ENCODE measurements at places on chromosomes 7 and 10.

DNA sequence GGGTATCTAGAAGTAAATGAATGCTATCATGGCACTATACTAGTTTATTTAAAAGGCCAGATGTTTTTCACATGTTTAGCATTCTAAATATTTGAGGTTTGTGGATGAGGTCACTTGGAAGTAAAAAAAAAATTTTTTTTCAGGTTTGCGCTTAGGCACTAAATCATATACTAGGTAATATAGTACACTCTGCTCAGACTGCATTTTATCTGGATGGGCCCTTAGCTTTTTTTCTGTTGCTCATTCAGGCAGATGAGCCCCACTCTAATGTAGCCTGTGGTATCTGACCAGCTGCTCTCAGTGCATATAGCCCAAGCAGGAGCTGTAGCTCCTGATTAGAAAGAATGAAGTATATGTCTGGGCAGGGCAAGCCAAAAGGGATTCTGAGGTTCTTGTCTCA lies 210.1 kb downstream of the AUTS2 start:
- DNase-seq: no peak

DNA sequence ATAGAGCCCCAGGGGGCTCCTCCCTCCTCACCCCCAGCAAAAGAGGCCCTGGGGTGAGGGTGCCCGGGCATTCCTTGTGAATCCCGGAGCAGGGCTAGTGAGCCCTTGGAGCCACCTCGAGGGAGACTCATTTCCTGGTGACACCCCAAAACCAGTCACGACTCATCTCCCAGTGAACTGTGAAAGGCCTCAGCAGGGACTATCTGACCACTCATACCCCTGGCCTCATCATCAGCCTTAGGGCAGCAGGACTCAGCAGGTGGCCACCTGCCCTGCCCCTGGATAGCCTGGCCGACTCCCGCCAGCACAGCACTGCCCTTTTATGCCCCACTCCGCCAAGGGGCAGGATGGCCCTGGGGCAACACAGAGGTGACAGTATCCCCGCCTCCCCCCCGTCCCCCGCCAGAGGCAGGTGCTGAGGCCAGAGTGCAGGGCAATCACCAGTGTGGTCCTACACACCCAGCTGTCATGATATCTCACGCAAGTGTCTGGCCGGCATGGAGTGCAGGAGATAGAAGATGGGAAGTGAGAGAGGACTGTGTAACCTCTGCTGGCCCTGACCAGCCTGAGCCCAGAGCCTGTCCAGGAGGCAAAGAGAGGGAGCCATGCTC lies 3.2 kb downstream of the SNCG start:
- DNase-seq: no peak

DNA sequence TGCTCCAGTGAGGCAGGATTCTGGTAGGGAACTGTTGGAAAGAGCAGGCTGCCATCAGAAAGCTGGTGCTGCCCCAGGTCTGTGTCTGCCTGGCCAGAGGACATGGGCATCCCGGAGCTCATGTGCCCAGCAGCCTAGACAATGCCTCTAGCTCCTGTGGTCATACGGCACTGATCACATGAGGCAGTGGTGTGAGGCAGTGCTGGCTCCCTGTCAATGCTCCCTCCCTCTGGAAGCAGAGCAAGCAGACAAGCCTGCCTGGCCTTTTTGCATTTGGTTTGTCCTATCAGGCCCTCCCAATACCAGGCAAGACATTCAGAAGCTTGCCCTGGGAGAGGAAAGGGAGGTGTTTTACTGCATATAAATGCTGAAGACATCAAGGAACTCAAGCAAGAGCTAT lies 19.5 kb upstream of the MMP21 start:
- DNase-seq: no peak

DNA sequence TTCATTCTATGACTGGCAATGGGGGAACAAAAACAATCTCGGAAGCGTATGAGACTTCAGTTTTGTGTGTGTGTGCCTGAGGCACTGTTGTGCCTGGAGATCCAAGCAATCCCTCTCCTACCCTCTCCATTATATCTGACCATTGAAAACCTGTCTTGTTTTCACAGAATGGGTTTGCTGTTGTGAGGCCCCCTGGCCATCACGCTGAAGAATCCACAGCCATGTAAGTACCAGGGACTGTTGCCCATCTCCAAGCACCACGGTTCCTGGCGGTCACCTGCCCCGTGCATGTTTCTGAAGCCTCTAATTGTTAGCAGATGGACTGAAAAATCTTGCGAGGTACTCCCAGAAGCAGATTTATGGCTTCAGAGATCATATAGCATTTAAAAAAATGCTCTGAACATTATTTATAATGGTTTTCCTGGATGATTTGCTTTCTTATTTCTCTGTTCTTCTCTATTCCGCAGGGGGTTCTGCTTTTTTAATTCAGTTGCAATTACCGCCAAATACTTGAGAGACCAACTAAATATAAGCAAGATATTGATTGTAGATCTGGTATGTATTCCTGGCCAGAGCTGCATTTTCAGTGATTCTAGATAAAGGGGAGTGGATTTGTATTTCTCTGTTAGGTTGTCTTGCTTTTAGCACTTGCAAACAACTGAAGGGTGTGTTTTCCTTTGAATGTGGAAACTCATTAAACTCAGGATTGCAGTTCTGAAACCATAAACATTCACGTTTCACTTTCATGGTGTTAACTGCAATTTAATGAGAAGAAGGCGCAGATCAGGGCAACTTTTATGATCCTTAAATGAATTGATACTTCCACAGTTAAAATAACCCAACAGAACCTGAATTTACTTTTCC lies 288.2 kb downstream of the TWIST1 start:
- DNase-seq: no peak
